ENCODE measurements at places on chromosomes 6 and 20.
A peak's percentile ranks its signal among the peaks of the same experiment; 100 is the strongest.

DNA sequence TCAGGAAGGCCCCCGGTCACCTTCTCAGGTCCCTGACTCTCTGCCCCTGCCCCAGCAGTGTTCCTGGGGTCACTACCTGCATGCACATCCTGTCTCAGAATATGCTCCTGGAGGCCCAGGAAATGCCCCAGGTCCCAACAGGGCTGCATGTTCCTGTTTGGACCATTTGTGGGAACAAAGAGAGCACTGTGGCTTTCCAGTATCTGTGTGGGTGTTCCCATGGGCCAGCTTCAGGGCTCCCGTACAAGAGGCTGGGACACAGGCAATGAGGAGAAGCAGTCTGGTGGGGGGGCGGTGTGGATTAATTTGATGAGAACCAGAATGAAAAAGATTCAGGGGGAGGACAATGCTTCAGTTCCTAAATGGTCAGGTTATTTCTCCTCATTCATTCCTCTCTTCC is 61.5 kb upstream of the GGTLC1 start:
- DNase-seq: no peak

GRCh38 chr6:105509506-105510331 is 106.8 kb upstream of the PREP start:
- DNase-seq: no peak

DNA sequence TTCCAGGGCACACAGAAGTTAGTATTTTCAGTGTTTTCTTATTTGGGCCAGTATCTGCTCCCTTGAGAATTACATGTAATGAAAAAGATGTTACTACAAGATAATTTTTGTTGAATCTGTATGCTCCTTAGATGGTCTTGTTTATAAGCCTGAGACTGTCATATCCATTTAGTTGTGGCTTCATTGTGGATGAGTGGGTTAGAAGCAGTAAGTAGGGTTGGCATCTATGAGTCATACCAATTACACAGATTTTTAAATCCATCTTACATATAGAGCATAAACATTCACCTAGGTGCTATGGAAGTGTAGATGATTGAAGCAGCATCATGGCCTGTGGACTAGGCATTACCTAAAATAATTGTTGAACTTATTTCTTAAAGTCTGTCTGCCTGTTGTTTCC is 13.5 kb upstream of the BAG2 start:
- no peak for DNase-seq

DNA sequence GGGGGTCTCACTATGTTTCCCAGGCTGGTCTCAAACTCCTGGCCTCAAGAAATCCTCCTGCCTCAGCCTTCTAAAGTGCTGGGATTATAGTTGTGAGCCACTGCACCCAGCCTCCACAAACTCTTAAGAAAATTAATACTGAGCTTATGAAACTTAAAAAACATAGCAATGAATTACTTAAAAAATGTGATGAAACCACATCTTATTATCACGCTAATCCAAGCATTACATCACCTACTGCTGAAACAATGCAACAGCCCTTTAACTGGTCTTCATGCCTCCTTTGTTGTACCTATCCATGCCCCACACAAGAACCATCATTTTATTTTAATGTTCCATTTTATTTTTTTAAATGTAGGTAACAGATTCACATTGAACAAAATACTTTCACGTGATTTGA is 24.9 kb downstream of the SESN1 start:
- no peak for DNase-seq

- no peak for DNase-seq
Observed at GRCh38 chr20:9202420-9203080, 133.7 kb downstream of the PLCB4 start.

DNA sequence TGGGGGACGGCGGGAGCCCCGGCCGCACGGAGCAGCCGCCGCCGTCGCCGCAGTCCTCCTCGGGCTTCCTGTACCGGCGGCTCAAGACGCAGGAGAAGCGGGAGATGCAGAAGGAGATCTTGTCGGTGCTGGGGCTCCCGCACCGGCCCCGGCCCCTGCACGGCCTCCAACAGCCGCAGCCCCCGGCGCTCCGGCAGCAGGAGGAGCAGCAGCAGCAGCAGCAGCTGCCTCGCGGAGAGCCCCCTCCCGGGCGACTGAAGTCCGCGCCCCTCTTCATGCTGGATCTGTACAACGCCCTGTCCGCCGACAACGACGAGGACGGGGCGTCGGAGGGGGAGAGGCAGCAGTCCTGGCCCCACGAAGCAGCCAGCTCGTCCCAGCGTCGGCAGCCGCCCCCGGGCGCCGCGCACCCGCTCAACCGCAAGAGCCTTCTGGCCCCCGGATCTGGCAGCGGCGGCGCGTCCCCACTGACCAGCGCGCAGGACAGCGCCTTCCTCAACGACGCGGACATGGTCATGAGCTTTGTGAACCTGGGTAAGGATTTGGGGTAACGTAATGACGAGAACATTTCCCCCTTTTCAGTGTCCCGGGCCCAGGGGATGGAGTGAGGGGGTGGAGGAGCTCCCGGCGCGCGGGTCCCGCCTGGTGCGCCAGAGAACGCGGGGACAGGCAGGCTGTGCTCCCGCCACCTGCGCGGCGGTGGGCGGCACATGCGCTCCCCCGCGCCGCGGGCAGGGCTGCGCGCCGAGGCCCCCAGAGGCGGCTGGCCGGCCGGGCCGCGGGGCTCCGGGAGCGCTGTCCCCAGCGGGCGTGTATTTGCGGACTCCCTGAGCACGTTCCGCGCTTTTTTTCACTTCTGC is 1.4 kb downstream of the BMP6 start:
- no peak for DNase-seq

- no peak for DNase-seq
Observed at GRCh38 chr20:35385733-35386132, 26.0 kb downstream of the UQCC1 start.

DNA sequence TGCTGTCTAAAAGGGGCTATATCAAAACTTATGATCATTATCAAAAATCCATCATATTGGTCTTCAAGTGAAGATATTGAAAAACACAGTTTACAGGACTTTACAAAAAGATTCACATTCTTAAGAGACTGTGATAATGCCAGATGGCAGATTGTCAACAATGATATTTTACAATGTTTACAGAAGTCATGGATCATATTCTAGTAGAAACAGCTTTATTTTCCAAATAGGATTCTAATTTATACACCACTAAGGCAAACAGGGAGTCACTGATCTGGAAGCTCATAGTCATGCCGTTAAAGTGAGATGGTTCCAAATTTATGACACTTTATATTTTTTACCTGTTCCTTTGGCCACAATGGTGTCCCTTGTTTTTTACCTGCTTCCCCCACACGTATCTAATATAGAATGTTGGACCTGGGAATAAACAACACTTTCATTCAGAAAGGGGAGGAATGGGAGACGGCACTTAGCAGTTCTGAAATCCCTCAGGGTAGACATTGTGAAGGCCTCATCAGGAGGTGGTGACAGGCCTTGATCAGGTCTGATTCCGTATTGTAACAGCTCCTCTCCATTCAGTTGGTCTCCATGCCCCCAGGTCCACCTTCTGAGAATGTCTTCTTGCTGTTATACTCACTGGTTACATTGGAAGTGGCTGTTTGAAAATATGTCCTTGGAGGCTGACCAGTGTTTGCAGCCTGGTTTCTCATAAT is 228.6 kb downstream of the ADGB start:
- no peak for DNase-seq

- DNase-seq: no peak
Observed at GRCh38 chr6:41072836-41073202, at the start of gene NFYA. Gene NFYA (plus strand): TSS chr6:41072974. CDS start chr6:41079090, 6,116 bp downstream.

GRCh38 chr6:106910999-106911949 is 63.3 kb downstream of the CD24 start:
- DNase-seq: no peak

DNA sequence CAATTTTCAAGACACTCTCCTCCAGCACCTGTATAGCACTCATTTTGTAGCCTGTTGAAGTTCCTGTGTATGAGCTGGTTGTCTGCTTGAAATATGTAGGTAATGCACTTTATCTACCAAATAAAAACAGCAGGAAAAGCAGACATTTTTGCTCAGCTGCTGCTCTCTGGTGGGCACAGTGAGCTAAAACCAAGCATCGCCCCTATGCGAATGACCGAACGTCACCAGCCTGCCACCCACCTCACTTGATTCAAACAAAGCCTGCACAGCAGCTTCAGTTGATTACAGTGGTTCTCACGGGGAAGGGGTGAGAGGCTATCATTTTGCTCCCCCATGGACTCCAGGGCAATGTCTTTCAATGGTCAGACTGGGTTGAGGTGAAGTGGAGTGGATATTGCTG is 185.7 kb downstream of the SASH1 start:
- DNase-seq: no peak

GRCh38 chr6:84663866-84664265 is 100.5 kb downstream of the TBX18 start:
- DNase-seq: no peak

DNA sequence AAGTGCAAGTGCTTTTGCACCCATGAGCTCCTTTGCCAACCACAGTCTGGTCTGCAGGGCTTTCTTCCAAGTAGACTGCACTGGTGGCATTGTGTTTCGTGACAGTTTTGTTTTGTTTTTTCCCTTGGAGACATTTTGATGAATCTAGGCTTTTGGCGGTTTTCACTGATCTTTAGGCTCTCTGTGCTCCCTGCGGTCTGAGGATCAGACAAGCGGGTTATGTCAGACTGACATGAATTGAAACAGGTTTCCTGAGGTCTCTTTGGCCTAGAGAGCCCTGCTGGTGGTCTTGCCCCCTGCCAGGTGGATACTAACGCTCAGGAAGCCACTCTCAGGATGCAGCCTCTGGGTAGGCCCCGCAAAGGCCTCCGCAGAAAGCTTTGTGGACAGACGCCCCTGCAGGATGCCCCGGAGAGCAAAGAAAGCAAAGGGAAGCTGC is 555.4 kb upstream of the AGPAT4 start:
- no peak for DNase-seq

DNA sequence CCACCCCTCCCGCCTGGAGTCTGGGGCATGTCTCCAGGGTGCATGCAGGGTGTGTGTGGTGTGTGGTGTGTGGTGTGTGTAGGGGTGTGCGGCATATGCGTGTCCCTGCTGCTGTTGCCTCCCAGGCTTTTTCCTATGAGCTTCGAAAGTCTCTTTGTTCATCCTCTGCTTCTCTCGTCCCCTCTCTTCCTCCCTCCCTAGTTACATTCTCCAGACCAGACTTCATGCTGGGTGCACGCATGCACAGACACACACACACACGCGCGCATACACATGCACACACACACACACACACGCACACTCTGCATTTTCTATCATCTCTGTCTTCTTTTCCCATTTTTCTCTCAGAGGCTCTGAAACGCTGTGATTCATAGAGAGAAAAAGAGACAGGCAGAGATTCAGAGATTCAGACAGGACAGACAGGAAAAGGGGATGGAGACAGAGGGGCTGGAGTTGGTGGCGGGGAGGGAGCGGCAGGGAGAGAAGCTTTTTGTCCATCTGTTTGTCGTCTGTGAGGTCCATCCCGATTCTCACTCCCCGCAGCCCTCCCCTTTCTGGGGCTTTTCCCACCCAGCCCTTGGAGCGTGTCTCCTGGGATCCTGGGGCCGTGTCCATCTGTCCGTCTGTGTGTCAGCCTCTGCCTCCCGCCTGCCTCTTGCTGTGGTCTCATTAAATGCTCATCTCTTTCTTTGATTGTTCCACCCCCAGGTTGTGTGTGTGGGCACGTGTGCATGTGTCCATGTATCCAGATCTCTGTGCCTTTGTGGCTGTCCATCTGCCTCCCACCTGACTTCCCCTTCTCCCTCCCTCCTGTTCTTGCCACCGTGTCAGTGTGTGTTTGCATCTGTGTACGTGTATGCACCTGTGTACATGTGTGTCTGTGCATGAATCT is 62.6 kb downstream of the SRC start:
- DNase-seq: no peak

GRCh38 chr6:27505209-27506027 is 32.5 kb upstream of the ZNF184 start:
- DNase-seq: peak; percentile 80

DNA sequence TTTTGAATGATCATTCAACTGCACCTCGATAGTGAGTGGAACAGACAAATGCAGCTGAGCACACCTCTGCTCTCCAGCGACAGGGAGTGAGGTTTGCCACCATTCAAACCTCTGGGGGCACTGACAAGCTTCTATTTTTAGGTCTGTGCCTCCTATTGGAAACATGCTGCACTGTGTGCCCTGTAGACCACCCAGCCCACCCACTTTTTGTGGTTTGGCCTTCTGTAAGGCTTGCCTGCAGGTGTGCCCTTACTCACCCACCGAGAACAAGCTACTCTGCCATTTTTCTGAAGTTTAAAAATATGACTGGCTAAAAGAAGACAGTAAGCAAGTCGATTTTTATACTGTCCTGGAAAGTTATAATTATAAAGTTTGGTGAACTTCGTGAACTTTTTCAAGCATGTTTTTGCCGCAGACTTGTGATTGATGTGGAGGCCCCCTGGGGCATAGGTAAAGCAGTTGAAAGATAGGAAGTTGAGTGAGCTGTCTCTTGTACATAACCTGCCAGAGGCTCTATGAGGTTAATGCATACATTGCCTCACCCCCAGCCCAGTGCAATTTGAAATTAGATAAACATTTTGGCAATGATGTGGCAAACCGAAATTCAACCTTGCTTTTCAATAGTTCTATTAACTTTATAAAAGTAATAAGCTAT is 53.8 kb downstream of the ADGRG6 start:
- no peak for DNase-seq

DNA sequence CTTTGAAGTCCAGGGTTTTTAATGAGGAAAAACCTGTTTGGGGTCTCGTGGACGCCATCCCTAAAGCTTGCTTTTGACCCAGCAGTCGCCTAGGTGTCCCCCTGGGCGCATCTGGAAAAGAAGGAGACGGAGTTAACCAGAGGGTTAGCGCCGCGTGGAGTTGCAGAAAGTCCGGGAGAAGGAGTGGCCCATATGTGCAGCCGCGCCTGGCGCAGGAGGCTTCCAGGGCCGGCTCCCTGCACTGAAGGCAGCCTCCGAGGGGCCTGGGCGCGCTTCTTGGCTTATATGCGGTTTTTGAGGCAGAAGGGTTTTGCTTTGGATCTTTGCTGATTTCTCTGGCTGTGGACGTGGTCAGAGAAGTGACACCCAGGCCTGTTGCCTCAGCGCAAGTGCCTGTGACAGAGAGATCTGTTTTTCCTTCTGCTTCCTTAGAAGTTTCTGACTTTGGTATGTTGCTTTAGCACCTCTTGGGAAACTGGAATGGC is 987 bp downstream of the TMEM181 start:
- no peak for DNase-seq

GRCh38 chr6:408599-409102 is 17.1 kb downstream of the IRF4 start:
- DNase-seq: no peak

DNA sequence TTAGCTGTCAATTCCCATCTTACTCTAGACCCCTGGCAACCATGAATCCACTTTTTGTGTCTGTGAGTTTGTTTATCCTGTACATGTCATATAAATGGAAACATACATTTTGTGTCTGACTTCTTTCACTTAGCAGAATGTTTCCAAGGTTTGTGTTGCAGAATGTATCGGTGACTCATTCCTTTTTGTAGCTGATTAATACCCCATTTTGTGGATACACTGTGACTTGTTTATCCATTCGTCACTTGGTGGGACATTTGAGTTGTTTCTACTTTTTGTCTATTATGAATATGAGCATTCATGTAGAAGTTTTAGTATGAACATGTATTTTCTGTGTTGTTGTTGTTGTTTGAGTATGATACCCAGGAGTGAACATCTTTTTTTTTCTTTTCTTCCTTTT is 21.4 kb downstream of the CDYL start:
- no peak for DNase-seq

GRCh38 chr6:159271257-159271656 is 102.1 kb downstream of the FNDC1 start:
- no peak for DNase-seq
